ENCODE measurements at places on chromosomes 7 and 10. TPM values are rescaled to one million over a fixed set of nuclear protein-coding genes. Genes with fewer than 3 reads are reported as not detected.

HTR5A gene
- total RNA-seq = not detected

HYAL4 gene
- not detected for total RNA-seq

SH3PXD2A gene
- 65.2 TPM for total RNA-seq

ASNS gene
- 12.9 TPM for total RNA-seq

ITIH5 gene
- 66.8 TPM for total RNA-seq

- no peak for ATAC-seq
Observed at GRCh38 chr10:85946713-85947326, 419.8 kb downstream of the GRID1 start.

DNA sequence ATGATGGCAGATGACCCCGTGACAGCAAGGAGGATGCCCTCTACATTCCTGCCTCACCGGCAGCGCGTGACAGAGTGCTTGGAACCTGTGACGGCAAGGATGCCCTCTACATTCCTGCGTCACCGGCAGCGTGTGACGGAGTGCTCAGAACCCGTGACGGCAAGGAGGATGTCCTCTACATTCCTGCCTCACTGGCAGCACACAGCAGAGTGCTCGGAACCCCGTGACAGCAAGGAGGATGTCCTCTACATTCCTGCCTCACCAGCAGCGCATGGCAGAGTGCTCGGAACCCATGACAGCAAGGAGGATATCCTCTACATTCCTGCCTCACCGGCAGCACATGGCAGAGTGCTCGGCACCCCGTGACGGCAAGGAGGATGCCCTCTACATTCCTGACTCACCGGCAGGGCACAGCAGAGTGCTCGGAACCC, 231.0 kb downstream of the DIP2C start:
- peak; percentile 84 for ATAC-seq

GRCh38 chr10:11849911-11850310, 26.8 kb downstream of the PROSER2 start:
- peak; percentile 57 for ATAC-seq

GRCh38 chr10:123575105-123575504, 91.0 kb upstream of the GPR26 start:
- no peak for ATAC-seq

DNA sequence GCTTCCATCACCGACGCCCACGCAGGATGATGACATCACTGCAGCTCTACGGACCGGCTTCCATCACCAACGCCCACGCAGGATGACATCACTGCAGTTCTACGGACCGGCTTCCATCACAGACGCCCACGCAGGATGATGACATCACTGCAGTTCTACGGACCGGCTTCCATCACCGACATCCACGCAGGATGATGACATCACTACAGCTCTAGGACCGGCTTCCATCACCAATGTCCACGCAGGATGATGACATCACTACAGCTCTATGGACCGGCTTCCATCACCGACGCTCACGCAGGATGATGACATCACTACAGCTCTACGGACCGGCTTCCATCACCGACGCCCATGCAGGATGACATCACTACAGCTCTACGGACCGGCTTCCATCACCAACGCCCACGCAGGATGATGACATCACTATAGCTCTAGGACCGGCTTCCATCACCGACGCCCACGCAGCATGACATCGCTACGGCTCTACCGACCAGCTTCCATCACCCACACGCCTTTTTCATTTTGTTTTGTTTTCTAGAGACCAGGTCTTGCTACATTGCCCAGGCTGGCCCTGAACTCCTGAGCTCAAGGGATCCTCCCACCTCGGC, 29.5 kb downstream of the GPER1 start:
- ATAC-seq = no peak

DNA sequence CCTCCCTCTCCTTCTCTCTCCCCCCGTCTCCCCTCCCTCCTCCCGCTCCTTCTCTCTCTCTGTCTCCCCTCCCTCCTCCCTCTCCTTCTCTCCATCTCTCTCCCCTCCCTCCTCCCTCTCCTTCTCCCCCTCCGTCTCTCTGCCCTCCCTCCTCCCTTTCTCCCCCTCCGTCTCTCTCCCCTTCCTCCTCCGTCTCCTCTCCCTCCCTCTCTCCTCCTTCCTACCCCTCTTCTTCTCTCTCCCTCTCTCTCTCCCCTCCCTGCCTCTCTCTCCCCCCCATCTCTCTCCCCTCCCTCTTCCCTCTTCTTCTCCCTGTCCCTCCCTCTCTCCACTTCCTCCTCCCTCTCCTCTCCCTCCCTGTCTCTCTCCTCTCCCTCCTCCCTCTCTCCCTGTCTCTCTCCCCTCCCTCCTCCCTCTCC, 32.2 kb downstream of the AP5Z1 start:
- ATAC-seq = no peak

DNA sequence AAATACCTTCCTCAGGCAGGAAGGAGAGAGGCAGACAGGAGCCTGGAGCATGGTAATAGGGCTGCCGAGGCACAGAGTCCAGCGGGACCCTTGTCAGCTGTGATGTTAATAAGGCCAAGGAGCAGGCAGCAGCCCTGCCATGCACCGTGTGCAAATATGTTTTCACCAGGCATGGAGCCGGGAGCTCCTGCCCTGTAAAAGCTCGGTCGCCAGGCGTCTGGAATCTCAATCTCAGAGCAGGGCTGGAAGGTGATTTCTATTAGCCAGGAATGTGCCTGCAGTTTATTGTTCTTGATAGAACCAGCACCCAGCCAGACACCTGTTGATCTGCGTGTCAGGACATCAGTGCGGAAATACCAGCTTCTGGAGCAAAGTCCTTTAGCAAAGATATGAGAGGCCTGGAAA, 469.8 kb downstream of the GLRX3 start:
- ATAC-seq = no peak
